Dorsolateral prefrontal cortex (tissue), 122 donors: ENCODE measurements at places on chromosomes 3 and 15.
A peak's percentile ranks its signal among the peaks of the same experiment; 100 is the strongest.

- DNase-seq = no peak
These were observed 139.0 kb upstream of the CGNL1 start for GRCh38 chr15:57237301-57237642.

- no peak for DNase-seq
These were observed 66.2 kb upstream of the FOXP1 start for GRCh38 chr3:71649757-71650156.

DNA sequence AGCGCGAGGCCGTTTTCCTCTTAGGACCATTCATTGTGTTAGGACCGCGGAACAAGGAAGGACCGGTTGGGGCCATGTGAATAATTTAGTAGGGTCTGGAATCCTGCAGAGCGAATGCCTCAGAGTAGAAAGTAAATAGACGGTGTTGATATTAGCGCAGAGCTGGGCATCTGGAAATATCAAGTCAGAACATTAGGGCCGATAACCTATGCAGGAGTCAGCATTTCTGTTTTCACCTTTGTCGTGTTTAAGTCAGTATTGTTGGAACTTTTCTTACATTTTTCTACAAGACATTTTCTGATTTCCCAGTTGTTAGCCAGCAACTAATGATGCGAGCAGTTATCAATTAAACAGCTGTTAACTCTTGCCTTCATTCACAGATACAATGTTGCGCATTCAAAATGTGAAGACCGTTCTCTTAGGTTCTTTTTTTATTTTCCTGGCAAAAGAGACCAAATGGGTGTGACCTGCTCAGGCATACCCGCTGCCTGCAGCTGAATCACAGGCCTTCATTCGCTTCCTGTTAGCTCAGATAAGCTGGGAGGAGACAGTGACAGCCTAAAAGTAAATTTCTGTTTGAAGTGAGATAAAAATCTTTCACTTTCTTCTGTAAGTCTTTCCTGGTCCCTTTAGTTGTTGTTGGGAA is 966 bp upstream of the PKM start:
- DNase-seq = no peak

GRCh38 chr3:10550705-10551104 is 45.3 kb upstream of the ATP2B2 start:
- DNase-seq = no peak

GRCh38 chr3:27072810-27073651 is 296.2 kb downstream of the NEK10 start:
- no peak for DNase-seq

DNA sequence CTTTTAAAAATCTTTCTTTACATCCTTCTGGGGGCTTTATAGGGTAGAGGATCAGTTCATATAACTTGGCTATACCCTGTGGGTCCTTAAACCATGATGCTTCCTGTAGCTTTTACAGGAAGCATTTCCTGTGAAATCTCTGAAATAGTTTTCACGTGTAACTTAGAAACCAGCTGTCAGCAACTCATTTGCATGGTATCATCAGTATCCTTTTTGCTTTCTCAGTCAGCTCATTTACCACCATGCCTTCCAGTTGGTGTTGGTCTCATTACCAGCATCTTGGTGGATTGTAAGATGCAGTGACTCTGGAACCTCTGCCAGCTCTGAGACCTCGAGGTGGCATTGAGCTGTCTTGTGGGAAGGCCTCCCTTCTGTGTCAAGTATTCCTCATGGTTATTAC is 96.7 kb upstream of the MYZAP start:
- no peak for DNase-seq

GRCh38 chr3:104856741-104857140 is 510.0 kb upstream of the ALCAM start:
- no peak for DNase-seq

GRCh38 chr15:33132722-33133345 is 61.7 kb downstream of the FMN1 start:
- no peak for DNase-seq

GRCh38 chr15:25403771-25404170 is 35.1 kb downstream of the UBE3A start:
- DNase-seq = no peak

DNA sequence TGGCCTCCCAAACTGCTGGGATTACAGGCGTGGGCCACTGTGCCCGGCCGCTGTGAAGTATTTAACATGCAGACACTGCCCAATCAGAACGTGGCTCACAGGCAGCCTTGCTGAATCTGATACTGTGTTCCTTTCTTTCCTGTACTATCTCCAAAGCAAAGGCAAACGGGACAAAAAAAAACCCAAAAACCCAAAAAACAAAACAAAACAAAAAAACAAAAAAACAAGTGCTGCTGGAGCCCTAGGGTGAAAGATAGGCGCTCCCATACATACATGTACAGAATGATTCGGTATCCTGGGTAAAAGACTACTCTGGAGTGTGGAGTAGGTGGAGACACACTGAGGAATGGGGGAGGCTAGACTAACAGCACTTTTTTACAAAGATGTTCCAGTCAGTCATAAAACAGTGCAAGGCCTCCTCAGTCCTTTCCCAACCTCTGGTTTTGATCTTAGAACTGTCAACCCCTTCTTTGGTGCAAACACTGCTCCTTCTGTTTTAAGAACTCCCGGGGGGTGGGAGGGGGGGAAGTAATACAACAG is 7.7 kb upstream of the MAP1A start:
- no peak for DNase-seq

DNA sequence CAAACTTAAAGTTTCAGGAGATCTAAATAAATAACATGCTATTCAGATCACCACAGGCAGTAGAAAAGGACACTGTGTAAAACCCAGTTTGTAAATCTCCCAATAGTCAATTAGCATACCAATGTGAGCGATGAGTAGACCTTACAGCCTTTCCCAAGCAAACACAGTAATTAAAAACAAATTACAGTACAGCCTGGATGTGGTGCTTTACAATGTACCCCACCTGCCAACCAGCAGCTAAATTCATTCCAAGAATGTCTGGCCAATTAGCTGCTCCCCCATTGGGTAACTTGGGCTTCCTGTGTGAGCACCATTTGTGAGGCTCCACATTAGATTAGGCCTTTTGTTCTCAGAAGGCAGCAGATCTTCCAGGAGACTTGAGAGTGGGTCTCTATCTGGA is 635.0 kb downstream of the TBL1XR1 start:
- DNase-seq = no peak

DNA sequence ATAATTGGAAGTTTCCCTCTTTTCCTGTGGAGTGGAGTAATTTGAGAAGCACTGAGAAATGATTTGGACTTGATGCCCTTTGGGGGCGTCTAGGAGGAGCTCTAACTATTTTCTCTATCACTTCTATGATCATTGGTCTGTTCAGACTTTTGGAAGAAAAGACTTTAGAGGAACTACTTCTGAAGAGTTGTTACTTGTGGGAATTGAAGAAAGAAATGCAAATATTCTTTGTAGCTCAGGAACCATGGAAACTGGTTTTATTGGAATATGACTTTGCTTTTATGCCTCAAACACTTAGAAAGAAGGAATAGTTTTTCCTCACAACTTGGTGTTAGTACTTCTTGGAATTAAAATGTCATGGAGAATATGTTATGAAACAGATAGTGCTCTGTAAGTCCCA is 122.0 kb upstream of the ALDH1A3 start:
- no peak for DNase-seq

DNA sequence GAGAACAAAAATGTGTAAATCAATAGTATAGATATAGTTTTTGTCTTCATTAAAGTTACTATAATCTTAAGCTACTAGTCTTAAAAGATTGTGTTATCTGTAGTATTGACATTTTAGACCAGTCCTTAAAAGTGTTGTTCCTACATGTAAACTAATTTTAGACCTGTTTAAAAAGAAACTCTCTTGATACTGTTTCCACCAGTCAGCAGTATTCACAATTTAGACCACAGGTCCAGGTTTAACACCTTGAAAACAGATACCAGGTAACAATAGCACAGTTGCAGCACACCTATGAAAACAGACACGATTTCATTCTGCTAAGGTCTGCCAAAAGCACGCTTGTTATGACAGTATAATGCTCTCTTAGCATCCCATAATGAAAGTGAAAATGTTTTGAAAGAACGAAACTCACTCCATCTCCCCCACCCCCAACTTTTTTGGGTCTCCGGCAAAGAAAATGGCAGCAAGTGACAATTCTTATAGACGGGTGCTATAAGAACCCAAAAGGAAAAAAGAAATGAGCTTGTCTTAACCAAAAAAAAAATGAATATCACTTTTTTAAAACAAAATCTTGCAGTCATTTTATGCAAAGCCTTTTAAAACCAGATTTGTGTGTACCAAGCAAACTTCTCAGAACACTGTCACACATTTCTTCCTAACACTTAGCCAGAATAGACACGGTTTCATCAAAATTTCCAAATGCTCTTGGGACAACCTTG is 1.6 kb downstream of the EIF4E3 start:
- no peak for DNase-seq

GRCh38 chr3:19526071-19526470 is 377.8 kb downstream of the KCNH8 start:
- DNase-seq = no peak

GRCh38 chr15:93942269-93942694 is 289.1 kb upstream of the MCTP2 start:
- DNase-seq = no peak

GRCh38 chr15:79088426-79089205 is 2.0 kb downstream of the RASGRF1 start:
- DNase-seq = peak; percentile 13

- DNase-seq = no peak
These were observed 50.3 kb downstream of the NPTN start for GRCh38 chr15:73582851-73583379.

DNA sequence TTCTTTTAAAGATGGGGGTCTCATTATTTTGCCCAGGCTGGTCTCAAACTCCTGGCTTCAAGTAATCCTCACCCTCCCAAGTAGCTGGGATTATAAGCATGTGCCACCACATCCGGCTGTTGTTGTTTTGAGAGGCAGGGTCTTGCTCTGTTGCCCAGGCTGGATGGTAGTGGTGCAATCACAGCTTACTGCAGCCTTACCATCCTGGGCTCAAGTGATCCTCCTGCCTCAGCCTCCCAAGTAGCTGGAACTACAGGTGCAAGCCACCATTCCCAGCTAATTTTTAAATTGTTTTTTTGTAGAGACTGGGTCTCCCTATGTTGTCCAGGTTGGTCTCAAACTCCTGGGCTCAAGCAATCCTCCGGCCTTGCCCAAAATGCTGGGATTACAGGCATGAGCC is 105.5 kb downstream of the SENP2 start:
- no peak for DNase-seq

GRCh38 chr3:46571684-46572083 is 5.6 kb upstream of the LRRC2 start:
- DNase-seq = no peak
